ENCODE measurements at places on chromosomes 7 and 10.

- DNase-seq, result no peak
Observed at GRCh38 chr7:88515301-88515700, 208.6 kb upstream of the STEAP4 start.

DNA sequence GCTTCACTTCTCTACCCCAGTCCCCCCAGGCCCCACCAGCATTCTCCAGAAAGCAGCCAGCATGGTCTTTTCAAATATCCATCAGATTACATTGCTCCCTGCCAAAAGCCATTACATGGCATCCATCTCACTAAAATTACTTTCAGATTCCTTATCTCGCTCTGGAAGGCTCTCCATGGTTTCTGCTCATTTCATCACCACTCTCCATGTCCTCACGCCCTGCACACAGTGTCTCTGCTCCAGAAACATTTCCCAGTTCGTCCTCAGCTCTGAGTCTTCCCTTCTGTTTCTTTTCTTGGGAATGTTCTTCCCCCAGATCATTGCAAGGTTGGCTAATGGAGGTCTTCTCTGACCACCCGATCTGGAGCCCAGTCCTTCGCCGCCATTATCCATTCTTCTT, 499.1 kb downstream of the KCNMA1 start:
- no peak for DNase-seq

- DNase-seq, result no peak
Observed at GRCh38 chr7:70325509-70326101, 727.3 kb downstream of the AUTS2 start.

DNA sequence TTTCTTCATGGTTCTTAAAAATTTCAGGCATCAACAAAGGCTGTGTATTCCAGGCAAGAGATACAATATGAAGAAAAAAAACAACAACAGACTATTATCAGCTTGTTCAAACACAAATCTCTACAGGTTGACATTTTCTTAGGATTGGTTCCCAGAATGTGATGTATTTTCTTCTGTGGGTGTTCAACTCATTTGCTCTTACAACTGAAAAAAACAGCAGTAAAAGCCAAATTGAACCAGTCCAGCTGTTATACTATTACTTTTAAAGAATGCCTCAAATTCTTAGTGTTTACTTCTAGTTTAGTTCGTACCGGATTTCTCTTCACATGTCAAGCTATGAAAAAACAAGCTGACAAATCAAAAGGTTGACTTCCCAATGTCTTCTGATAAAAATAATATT, 60.7 kb downstream of the CNTNAP2 start:
- DNase-seq, result no peak

GRCh38 chr10:3192856-3193635, 20.5 kb upstream of the PITRM1 start:
- peak; percentile 60 for DNase-seq

DNA sequence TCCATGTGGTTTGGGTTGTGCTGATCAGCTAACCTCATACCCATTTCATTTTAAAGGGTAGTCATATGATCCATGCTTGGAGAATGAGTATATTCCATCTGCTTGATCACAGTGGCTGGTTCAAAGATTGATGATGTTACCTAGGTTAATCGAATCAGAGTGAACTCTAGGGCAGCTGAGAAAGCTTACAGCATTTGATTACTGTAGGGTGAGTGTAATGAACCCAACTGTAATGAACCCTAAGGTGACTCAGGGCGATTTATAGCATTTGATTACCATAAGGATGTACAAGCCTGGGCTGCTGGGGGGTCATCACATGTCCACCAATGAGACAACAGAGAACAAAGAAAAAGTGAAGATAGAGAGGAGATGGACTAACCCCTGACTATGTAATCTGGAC, 523.1 kb downstream of the ADRA2A start:
- DNase-seq, result no peak

DNA sequence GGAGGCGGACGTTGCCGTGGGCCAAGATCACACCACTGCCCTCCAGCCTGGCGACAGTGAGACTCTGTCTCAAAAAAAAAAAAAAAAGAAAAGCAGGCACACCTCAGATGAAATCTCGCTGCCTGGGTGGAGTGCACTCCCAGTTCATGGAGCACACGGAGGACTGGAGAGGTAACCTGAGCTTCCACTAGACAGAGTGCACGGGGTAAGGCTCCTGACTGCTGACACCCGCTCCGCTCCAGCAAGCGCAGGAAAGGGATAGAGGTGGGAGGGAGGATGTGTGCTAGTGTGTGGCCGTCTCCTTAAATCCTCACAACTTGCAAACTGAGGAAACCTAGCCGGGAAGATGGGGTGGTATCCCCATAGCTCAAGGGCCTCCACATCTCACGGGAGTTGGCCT, 50.8 kb downstream of the FAM53B start:
- DNase-seq, result no peak
